ENCODE measurements at places on chromosomes 2 and 18.

DNA sequence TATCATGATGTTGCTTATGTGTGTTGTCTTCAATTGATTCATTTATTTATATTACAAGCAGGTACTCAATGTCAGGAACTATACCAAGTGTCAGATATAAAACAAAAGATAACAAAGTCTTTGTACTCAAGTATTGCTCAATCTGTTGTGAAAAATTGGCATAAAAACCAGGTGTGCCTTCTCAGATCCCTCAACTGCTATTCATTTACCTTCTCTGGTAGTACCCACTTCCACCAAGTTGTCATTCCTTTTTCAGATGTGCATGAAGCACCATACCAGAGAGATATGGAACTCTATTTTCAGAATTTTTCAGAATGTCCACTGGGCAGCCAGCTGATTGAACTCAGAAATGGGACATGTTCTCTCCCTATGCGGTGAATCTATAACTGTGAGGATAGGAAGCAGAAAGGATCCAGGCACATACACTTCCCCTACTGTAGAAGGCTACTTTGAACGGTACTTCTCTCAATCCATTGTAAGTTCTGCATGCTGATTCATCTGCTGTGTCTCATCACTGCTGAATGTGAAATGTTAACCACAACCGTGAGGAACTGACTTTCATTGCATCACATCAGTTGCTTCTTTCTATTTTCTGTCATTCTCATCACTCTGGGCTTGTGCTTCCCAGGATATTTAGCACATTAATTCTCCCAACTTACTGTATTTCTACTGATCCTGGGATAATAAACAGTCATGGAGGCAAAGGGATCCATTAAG is 1621.3 kb downstream of the SUCLG1 start:
- DNase-seq: no peak

- DNase-seq: no peak
Observed at GRCh38 chr18:35553300-35553699, 28.2 kb upstream of the GALNT1 start.

GRCh38 chr2:19536136-19536535 is 177.7 kb upstream of the OSR1 start:
- no peak for DNase-seq

DNA sequence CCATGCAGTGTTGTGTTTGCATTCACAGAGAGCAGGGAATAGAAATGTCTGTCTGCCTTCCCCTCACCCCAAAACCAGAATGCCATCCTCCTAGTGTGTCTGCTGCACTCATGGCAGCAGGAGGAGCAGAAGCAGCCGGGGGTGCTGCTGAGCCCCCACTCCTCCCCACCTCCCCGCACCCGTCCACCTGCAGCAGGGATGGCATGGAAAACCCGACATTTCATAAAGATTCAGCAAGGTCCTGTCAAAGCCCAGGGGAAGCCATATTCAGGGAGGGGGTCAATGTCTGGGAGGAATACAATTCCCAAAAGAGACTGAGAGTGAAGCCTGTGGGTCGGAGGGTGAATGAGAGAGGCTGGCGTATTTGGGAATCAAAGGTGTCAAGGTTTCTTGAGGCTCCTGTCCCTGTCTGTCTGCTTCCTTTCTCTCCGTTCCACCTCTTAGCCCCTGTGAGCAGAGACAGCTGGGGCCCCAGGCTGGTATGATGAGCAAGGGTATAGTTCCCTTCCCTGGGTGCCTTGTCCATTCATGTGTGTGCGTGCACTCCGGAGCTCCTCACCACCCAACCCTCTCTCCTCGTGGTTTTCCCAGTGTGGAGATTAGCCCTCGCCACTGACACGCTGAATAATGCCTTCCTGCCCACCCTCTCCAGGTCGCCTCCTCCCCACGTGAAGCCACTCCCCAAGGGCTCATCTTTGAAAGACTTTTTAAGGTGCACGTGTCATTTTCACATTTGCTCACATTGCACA is 133.5 kb upstream of the ZNF236 start:
- DNase-seq: no peak

DNA sequence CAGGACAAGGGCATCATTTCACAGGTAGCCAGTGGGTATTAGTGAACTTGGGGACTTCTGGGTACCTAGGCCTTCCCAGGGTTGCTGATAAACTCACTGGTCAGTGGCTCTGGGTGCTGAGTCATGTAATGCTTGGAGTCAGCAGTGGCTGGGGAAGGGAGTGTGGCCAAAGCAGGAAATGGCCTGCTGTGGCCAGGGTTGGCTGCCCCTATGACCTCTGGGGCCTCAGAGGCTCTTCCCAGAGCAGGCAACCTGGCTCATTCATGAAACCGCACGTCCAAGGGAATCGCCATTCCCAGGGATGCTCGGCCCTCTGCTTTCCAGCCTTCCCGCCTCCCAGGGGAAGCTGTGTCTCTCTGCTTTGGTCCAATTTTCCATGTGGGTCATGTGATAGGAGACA is 294.9 kb downstream of the DYSF start:
- DNase-seq: no peak

DNA sequence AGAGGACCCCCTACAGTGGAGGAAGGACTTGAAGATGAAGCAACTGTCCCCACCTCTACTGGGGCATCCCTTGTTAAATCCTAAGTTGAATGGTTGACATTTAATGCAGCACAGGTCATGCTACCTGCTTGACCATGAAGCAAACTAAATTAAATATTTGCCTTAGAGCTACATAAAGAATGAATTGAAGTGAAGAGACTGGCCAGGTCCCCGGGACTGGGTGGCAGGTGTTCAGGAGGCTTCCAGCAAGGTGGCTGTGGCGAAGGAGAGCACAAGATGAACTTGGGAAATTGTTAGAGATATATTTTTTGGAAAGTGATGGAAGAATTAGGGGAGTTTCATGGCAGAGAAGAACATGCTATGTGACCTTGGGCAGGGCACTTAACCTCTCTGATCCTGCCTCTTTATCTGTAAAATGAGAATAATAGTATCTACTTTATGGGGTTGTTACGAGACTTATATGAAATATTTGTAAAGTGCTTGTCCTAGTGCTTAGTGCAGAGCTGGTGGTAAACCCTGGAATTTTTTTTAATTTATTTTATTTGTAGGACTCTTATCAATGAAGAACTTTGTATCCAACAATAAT is 37.3 kb downstream of the EFR3B start:
- DNase-seq: no peak

GRCh38 chr18:79616651-79617510 is 62.7 kb upstream of the CTDP1 start:
- no peak for DNase-seq

Measured in CD4-positive, alpha-beta T cell treated with Interleukin-10 for 1 hour (primary cell).